ENCODE measurements at places on chromosomes 1 and 21.

GRCh38 chr1:221723848-221724236, 18.0 kb downstream of the DUSP10 start:
- no peak for DNase-seq

GRCh38 chr21:41560661-41561158, 52.8 kb upstream of the TMPRSS2 start:
- no peak for DNase-seq

- no peak for DNase-seq
These were observed 2.8 kb downstream of the CAMK1G start for GRCh38 chr1:209586221-209586740.

GRCh38 chr1:156691191-156691590, 14.0 kb upstream of the NES start:
- DNase-seq, result no peak

DNA sequence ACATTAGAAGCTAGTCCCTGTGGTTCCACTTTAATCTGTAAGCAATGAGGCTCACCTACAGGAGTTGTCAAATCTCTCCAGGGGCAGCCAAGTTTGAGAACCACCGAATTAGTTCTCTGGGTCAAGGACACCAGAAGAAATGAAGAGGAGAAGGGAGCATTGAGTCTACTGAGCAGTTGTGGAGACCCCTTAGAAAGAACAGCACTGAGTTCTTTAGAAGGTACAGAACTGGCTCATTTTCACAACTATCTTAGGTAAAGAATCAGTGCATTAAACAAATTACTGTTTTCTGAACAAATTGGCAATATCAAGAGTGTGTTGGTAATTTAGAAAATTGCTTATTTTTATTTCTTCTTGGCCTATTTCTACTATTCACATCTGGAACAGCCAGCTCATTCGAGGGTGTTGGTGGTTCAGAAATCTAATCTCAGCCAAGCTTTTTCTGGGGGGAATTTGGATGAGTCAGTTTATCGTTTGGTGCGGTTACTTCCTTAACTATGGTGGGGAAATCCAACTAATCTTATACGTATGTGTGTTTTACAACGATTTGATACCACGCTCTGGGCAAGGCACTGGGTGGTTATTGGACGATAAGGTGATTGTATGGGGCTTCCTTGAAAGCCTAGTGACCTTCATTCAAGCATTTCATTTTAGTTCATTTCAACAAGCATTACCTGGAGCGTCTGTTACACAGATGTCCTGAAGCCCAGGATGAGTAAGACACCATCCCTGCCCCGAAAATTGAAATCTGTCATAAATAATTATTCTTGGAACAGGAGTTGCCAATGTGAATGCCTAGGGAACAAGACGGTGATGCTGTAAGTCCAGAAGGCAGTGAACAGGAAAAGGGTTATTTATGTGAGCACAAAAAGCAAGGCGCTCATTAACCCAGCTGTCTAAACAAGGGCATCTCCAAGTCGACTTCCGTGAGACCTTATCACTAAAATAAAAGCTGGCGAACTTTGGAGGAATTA, 52.0 kb upstream of the TMPRSS2 start:
- no peak for DNase-seq

DNA sequence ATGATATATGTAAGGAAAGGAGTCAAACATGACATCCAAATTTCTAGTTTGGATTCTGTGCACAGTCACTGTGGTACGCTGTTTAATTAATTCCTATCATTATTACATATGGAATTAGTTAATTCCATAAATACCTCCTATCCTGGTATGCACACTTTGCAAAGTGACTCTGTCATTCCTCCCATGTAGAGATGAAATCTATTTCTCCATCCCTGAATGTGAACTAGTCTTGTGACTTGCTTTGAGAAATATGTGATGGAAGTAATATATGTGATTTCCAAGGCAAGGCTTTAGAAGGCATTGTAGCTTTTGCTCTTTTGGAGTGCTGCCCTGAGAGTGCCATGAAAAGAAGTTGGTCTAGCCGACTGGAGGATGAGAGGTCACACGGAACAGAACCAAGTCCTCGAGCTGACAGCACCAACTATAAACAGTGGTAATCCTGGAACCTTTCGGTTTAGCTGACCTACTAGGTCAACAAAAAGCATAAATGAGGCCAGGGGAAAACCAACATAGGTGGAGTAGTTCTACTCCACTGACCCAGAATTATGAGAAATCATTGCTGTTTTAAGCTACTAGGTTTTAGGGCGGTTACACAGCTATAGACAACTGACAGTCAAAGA, 1.5 kb downstream of the SELENOF start:
- no peak for DNase-seq

GRCh38 chr1:226734611-226735153, 4.4 kb downstream of the ITPKB start:
- DNase-seq, result no peak

GRCh38 chr1:17755120-17755519, at the start of gene ACTL8:
Gene ACTL8 (plus strand): TSS chr1:17755333. CDS start chr1:17823009, 67,676 bp downstream.
- DNase-seq, result no peak

DNA sequence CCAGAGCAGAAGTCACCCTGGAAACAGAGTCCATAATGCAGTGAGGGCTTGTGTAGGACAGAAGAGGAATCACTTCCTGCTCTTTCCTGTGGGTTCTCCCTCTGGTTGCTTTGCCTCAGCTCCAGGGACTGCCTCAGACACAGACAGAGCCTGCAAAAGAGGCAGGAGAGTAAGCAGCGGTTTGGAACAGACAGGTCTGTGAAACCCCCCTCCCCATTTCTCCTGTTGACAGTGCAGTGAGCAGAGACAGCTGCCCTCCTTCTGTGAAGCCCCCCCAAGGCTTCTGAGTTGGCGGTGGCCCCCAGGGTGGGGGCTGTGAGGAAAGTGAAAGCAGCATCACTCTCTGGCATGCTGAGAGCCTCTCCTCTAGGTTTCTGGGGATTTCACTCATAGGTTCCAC, 53.0 kb downstream of the MAB21L3 start:
- no peak for DNase-seq

- no peak for DNase-seq
These were observed 22.5 kb upstream of the PWP2 start for GRCh38 chr21:44084496-44085241.

- DNase-seq, result no peak
These were observed 17.1 kb upstream of the UBE2U start for GRCh38 chr1:64186138-64186897.

DNA sequence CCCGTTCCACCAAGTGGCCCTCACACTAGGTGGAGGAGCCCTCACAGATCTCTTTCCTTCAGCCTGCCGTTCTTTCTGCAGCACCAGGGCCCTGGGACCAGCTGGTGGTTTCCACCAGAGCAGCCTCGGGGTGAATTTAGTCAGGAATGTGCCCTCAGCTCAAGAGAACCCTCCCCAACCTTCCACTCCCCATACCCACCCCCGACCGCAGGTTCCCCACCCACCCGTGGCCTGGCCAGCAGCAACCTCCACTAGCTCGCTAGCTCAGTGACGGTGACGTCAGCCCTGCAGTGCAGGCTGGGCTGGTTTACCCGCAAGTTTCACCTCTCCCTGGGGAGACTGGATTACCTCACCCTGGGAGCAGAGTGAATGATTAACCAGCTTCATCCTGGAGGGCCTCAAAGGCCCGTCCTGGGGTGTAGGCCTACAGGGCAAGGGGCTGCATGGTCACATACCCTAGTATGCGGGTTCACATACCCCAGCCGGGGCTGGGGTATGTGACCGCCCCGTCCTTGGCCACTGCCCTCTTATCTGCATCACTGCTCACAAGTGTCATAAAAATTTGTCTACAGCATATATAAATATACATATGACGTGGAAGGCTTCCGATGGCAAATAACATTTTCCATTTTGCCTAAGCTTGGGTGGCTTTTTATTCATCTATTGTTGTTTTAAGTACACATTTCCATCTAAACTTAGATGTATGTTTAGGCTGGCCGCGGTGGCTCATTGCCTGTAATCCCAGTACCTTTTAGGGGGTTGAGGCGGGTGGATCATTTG, 24.5 kb downstream of the ELF3 start:
- no peak for DNase-seq

GRCh38 chr1:177569476-177569875, 398.7 kb downstream of the BRINP2 start:
- no peak for DNase-seq

DNA sequence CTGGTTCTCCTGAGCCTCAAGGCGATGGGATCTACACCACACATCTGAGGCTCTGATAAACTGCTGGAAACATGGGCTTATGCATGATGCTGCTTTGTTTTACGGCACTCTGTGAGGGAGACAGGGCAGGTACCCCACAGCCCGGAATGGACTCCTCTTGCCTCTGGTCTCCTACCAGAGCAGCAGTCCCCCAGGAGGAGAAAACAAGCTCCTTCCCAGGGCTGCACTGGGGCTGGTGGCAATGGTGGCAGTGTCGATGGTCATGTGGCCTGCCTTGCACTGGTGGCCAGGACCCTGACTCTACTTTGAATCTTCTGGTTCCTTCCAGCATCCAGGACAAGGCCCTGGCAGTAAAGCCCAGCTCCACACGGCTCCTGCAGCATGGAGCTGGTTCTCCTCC, 79.4 kb downstream of the TOMM20 start:
- no peak for DNase-seq

GRCh38 chr1:219460896-219461815, 151.7 kb downstream of the ZC3H11B start:
- DNase-seq, result no peak

DNA sequence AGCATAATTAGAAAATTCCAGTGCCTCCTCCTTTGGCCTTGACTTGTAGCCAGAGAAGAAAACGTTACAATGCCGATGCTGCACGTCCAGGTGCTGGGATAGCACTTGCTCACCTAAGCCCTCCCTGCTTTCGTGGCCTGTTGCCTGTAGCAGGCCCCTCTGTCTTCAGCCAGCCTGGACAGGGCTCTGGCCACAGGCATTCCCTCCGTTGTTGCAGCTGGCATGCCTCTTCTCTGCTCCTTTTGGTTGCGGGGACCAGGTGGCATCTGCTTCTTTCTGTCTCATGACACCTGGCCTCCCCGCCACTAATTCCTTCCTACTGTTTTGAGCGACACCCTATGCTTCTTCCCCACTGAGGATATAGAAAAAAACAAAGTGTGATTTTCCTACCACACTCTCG, 54.6 kb upstream of the MORC3 start:
- no peak for DNase-seq

DNA sequence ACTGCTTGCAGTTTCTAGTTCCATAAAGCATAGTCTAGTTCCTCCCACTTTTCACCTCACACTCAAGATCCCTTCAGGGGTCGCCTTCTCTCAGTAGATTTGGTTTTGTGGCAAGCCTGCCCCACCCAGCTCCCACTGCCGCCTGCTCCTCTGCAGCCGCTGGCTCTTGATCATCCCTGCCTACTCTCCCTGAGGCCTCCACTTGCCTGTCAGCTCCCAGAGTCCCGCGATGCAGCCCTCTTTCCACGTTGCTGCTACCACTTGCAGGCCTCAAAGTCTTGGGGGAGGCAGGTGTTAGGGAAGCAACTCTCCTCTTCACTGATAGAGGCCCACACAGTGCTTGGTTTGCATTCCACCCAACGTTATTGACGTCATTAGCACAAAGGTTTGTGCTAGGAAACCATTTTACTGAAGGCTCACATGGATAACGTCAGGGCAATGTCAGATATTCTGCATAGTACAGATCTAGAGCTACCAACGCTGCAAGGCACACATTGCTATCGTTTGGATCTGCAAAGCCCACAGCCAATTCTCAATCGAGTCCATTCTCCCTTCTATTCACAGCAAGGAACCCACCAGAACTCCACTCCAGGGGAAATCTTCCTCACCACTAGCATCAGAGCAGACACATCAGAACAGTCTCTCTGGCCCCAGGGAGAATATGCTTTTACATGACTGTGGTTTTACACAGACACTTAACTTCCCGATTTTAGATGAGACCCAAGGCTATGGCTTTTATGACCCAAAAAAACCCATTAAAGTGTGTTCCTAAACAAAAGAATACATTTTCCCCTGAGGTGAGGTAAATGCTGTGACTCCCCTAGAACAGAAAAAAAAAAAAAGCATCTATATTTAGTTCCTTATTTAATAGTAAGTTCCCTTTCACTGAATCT, 519.5 kb upstream of the CAMK1G start:
- DNase-seq, result no peak

DNA sequence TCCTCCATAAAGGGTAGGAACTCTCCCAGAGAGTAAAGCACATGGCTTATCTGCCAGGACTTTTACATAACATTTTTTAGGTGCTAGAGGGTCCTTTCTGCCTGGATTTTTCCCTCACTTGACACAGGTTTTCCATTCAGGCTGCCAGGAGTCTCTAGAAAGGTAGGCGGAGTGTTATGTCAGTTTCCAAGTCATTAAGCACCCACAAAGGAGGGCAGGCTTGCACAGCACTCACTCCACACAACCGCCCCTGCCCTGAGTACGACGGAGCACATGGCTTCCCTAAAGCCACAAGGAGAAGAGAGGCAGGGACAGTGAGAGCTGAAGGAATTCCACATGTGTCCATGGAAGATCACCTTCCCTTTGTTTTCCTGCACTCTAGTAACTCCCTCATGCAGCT, 55.7 kb downstream of the CAPZB start:
- DNase-seq, result no peak

- DNase-seq, result no peak
These were observed 90.2 kb downstream of the C4BPA start for GRCh38 chr1:207194197-207194596.

DNA sequence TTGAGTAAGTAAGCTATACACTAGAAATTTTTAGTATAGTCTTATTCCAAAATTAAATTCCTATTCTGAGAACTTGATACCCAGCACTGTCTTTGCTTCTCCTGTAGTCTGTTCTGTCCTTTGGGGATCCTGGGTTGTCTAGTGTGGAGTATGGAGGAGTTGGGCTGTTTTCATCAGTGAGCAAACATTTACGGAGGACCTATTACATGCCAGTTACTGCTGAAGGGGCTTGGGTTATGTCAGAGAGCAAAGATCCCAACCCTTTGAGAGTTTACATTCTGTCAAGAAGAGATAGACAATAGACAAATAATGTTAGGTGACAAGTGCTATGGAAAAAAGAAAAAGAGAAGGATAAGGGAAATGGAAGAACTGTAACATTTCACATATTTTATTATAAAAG, 9.0 kb downstream of the TRAPPC10 start:
- DNase-seq, result no peak

DNA sequence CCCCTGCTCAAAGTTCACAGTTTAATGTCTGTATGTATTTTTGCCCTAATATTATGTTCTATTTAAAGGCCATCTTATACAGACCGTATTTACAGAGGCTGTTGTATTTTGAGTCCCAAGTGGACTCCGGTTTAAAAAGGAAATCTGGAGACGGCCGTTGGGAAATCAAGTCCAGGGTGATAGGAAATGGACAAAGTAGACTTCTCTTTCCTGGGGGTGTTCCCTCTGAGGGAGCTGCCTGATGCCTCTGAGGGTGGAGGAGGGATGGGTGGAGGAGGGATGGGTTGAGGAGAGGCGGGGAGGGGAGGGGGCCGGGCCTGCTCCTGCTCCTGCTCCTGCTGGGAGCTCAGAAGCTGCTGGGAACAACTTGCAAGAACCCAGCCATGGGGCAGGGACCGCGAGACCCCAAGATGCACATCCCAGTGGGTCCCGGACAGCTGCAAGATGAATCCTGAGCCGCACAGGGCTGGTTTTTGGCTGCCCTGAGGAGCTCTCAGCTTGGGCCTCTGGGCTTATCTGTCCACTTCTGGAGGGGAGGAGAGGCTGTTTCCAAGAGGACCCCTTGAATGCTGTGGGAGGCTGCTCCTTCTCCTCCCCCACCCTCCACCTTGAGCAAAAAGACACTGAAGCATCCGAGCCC, 12.0 kb upstream of the ACTL8 start:
- DNase-seq, result no peak

- no peak for DNase-seq
These were observed 324.4 kb downstream of the AJAP1 start for GRCh38 chr1:4978660-4979390.

- DNase-seq, result no peak
These were observed 202.5 kb downstream of the TTLL7 start for GRCh38 chr1:83796409-83796808.
